GM20000 (cell line): ENCODE measurements at places on chromosomes 2 and 18.

GRCh38 chr18:63138436-63139340 lies 180.9 kb downstream of the BCL2 start:
- DNase-seq: peak; percentile 59

GRCh38 chr2:100484390-100484789 lies 14.1 kb downstream of the NMS start:
- no peak for DNase-seq

DNA sequence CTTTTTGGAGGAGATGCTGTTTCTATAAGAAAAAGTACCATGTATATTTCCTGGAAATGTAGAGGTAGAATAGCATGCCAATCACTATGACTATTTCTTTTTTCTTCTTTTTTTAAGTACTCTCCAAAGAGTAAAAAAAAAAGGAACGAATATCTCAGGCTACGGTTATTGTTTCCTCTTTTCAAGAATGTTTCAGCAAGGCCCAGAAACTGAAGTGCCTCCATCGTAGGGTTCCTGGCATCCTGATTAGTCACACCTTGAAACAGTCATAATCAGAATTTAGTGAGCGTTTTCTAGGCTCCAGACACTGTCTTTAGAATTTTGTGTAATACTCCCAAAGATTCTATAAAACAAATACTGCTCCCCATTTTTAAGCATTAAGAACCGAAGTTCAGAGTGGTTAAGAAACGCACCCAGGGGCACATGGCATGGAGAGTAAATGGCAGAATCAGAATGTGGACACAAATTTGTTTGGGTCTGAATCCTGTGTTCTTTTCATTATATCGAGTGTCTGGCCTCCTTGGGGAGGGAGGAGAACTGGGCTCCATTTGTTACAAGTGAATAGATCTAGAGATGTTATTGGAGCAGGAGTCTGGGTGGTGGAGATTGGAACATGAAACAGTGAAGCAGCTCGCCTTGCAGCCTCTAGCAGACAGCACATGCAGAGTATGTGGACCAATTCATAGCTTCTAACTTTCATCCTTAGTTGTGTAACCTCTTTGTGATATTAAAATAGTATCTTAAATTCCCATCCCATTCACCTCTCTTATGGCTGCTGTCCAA lies 26.7 kb downstream of the ZEB2 start:
- DNase-seq: no peak

DNA sequence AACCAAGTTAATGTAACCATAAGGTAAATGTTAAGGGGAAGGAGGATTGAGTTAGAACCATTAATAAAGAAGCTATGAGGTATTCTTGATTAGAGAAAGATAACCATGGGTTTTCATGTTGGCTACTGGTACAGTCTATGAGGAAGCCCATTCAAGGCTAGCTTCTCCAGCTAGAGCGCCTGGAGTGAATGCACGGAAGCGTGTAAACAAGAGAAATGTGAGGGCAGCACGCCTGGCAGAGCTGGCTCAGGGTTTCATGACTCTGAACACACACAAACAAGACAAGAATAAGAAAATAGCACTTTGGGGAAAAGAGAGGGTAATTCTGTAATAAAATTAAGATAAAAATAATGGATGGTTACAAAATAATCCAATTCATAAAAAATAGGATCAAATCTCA lies 255.3 kb downstream of the PDE11A start:
- DNase-seq: no peak

DNA sequence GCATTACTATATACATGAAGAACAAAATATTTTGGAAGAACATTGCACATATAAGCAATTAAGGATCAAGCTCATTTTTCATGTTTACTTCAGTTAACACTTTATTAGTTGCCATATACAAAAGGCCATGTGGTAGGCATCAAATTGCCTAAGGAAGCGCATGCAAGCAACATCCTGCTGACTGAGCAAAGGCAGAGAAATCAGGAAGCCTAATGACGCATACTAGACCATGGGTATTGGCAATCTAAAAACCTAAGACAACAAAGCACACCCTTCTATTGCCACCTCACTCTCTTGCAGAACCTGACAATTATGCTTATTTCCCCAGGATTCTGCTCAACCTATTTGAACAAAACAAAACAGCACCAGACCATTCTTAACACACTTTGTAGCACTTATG lies 171.9 kb downstream of the STK39 start:
- no peak for DNase-seq
